Stimulated activated CD8-positive, alpha-beta memory T cell treated with anti-CD3 and anti-CD28 coated beads, Interleukin-7, amount 100 ng/mL, for 1 hour (primary cell): ENCODE measurements at places on chromosomes 12 and 14.

DNA sequence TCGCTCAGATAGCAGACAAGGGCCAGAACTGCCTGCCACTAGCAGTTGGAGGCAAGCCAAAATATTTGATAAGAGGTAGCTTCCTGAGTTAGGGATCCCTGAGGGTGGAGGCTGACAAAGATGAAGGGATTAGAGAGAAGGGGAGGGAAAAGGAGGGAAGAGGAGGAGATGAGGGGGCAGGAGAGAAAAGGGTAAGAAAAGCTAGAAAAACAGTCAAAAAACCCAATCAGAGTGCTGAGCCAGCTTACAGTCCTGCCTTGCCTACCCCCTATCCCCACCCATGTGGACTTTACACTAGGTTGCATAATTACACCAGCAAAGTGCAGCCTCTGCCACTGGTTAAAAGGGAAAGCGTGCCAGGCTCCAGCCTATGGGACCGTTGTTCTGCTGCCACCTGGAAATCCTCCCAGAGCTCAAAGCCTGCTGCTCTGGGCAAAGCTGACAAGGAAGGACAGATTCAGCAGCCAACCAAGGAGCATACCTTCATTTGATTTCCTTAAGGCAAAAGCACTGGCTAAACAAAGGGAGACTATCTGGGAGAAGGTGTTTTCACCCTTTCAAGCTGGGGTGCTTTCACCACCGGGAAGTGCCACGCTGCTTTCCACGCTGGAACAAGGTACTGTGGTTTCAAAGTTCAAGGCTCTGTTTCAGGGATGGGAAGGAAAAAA is 3.8 kb upstream of the NUMB start:
- DNase-seq, result no peak

DNA sequence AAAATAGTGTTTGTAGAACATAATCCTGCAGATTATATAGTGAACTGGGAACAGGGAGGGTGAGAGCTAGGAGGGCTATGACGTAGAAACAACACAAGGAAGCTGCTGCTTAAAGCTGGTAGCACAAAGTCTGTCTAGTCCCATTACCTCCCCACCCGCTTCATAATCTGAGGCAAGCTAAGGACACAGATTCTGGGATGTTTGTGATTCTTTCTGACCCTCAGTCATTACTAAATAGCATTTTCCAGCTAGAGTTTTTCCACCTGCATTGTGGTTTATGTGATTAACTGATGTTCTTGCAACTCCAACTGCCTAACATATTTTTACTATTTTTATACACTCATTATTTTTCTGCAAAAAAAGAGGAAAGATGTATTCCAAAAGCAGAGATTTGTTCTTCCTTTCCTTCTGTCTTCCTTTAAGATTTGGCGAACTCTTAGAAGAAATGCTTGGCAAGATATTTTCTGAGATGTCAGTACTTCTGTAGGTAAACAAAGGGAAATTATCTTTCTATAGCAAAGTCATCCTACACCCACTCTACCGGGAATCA is 293.2 kb upstream of the FAR2 start:
- no peak for DNase-seq

DNA sequence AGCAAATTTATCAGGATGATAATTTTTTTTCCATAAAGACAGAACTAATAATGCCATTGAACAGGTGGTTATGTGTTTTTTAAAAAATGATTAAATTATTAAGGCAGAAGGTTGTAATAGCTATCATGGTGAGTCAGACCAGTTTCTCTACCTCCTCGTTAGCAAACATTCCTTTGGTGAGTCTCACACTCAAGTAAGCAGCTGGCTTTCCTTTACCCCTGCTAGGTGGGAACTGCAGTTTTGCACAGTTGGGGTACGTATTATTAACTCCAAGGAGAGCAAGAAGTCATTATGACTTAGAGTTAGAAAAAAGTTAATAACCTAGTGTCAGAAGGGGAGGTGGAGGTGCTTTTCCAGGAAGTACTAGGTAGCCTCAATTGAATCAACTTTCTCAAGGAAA is 165.3 kb downstream of the SNAPC1 start:
- no peak for DNase-seq

DNA sequence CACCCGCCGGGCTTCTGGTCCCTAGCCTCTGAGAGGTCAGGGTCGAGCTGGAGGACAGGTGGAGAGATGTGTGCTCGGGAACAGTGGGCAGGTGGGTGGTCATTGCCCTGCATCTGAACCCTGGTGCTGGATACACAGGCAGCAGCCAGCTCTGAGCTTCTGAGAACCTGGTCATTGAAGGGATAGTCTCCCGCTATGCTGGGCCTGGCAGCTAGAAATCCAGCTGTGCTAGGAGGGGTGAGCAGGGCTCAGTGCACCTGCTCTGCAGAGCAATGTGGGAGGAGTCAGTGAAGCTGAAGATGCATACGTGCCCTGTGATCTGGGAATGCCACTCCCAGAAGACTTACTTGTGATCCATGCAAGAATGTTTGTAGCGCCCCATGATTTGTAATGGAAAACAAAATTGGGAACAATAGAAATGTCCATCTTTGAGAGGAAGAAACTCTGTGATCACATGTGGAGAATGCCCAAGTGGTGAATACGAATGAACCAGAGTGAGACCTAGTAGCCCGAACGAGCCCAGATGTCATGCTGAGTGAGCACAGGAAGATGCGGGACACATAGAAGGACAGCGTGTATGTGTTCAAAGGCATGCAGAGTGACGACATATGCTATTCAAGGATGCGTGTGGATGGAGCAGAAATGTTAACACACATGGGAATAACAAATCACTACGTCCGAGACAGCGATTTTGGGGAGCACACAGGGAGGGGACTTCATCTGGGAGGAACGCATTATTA is 63.4 kb downstream of the AACS start:
- DNase-seq, result no peak

GRCh38 chr12:67269633-67270573 is 745 bp downstream of the CAND1 start:
- peak; percentile 20 for DNase-seq
